ENCODE measurements at places on chromosomes 3 and 15.

DNA sequence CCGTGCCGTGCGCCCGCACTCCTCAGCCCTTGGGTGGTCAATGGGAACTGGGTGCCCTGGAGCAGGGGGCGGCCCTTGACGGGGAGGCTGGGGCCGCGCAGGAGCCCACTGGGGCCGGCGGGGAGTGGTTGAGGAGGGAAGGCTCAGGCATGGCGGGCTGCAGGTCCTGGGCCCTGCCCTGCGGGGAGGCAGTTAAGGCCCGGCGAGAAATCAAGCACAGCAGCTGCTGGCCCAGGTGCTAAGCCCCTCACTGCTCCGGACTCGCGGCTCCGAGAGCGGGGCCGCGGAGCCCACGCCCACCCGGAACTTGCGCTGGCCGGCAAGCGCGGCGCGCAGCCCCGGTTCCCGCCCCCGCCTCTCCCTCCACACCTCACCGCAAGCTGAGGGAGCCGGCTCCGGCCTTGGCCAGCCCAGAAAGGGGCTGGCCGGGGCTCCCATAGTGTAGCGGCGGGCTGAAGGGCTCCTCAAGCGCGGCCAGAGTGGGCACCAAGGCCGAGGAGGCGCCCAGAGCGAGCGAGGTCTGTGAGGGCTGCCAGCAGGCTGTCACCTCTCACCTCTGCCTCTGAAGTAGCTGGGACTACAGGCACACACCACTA is 7.8 kb downstream of the GP9 start:
- DNase-seq, result no peak

GRCh38 chr15:64493641-64494040 is 33.3 kb downstream of the ZNF609 start:
- no peak for DNase-seq

DNA sequence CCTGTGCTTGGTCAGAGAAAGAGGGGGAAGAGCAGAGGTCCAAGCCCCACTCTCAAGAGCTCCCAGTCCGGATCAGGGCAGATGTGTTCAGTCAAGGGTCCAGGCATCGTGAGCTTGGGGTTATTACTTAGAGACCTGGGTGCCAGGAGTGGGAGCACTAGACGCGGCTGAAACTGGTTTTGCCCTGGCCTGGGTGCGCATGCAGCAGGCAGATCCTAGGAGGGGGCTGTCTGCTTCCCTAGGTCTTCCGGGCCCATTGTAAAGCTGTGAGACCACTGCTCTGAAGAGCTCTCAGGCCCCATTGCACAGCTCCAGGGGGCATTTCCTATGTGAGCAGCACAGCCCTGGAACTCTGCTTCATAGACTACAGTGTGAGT is 204.9 kb upstream of the LINGO1 start:
- no peak for DNase-seq

DNA sequence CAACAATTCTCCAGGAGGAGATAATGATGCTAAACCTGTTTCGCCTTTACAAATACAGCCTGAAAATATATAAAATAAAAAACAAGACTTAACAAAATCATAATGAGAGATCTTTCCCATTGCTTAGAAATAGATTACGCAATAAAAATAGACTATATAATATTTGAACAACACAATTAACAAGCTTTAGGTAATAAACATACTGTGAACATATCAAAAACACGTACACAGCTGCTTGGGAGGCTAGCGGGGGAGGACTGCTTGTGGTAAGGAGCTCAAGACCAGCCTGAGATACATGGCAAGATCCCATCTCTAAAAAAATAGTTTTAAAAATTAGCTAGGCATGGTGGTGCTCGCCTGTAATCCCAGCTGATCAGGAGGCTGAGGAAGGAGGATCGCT is 8.7 kb downstream of the NSMCE3 start:
- DNase-seq, result no peak

DNA sequence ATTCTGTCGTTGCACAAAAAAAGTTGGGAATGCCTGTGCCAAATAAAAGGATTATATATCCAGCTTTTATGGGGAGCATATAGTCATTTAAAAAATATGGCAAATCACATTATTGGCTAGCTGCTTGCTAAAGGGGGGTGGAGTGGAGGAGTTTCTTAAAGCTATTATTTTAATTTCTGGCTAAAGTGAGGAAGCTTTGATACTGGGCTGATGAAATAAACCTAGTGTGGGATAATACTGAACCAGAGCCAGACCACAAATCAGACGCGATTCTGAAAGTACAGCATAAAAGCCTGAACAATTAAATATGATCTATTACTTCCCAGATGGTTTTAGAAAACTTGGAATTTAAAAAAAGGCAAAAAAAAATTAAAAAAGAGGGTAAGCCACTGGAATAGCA is 14.4 kb downstream of the POLR2M start:
- no peak for DNase-seq

- no peak for DNase-seq
Observed at GRCh38 chr3:152405915-152406802, 137.4 kb downstream of the MBNL1 start.

GRCh38 chr3:165070682-165071081 is 7.6 kb downstream of the SI start:
- no peak for DNase-seq

DNA sequence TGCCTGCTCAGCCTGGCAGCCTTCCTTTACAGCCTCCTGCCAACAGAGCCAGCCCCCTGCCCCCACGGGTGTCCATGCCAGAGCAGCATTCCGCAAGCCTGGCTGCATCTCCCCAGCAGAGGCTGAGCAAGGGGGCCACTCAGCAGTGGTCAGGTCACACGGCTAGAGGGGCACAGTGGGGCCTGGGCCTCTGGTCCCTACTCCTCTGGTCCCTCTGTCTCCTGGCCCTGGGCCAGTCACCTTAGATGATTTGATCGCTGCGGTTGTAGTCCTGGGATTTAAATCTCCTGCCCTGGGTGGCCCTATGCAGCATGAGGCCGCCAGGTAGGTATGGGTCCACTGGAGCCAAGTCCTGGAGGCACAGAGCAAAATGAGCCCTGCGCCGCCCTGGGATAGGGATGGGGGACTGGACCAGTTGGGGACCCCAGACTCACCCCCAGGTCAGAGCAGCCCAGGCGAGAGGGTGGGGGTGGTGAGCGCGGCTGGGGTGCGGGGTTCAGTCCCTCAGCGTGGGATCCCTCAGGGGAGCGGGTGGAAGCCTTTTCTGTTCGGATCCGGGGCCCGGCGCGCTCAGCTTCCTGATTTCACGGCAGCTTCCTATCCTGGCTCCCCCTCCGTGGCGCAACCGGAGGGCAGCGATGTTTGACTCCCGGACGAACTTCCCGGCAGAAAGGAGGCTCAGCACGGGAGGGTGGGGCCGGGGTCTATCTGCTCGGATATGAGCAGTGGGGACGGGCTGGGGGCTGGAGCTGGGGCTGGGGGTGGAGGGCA is at the start of gene ZBTB47:
TSS of gene ZBTB47 (plus strand) at position 138 of the 771 bp plus-strand sequence. CDS start 4,659 bp downstream, outside the sequence.
- DNase-seq, result no peak

DNA sequence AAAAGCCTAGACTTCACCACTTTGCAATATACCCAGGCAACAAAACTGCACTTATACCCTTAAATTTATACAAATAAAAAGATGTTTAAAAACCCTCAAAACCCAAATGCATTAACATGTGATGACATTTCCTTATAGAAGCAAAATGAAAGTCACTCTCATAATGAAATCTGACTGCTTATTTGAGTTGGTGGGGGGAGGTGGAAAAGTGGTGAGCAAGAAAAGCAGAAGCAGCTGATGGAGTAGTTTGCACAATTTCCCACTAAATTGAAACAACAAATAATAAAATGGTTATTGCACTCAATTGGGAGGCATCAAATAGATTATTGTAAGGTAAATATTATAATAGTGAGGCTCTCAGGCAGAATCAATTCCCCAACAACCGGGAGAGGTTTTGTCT is 54.0 kb upstream of the GADL1 start:
- no peak for DNase-seq

GRCh38 chr3:133745981-133746711 is at the start of gene TF:
TF (plus strand) TSS chr3:133746393; CDS start chr3:133746441, 48 bp downstream.
- no peak for DNase-seq
